ENCODE measurements at places on chromosomes 16 and 17. TPM values are rescaled to one million over a fixed set of nuclear protein-coding genes. Genes with fewer than 3 reads are reported as not detected.

Gene FBXW10
- total RNA-seq = not detected

DNA sequence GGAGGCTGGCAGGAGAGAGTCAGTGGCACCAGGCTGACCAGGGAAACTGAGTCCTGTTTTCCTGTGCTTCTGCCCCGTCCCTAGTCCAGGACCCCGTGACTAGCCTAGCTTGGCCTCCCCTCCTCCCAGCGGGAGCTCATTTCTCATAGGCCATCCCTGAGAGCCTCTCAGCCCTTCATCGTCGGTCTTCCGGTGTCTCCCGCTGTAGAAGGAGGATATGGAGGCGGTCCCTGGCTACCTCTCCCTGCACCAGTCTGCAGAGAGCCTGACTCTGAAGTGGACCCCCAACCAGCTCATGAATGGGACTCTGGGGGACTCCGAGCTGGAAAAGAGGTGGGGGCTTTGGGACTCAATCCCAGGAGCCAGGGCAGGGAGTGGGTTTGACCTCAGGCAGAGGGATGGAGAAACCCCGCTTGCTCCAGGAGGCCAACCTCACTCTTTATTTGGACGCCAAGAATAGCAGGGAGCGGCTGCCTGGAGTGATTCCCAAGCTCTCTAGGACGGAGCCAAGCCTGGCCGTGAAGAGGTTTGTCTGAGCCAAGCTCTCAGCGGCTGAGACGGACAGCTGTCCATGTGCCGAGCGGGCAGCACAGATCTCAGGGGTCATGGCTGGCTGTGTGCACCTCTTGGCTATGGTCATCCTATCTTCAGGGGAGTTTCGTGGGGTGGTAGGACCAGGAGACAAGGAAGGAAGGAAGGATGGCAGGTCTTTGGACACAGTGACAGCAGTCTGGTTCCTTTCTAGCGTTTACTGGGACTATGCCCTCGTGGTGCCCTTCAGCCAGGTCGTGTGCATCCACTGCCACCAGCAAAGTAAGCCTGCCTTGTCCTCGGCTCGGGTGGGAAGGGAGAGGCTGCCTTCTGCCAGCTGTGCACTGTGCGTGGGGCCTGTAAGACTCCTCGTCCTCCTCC lies 26.8 kb downstream of the SGSM2 start:
- no peaks in the 10 kb centered on the region for H3K27me3 ChIP-seq
- no peaks in the 10 kb centered on the region for H3K36me3 ChIP-seq
- no peak overlapping the region for H3K27ac ChIP-seq
- no peak for DNase-seq
- H3K4me1 ChIP-seq = no peaks in the 10 kb centered on the region

Gene CD300E
- total RNA-seq = not detected

DNA sequence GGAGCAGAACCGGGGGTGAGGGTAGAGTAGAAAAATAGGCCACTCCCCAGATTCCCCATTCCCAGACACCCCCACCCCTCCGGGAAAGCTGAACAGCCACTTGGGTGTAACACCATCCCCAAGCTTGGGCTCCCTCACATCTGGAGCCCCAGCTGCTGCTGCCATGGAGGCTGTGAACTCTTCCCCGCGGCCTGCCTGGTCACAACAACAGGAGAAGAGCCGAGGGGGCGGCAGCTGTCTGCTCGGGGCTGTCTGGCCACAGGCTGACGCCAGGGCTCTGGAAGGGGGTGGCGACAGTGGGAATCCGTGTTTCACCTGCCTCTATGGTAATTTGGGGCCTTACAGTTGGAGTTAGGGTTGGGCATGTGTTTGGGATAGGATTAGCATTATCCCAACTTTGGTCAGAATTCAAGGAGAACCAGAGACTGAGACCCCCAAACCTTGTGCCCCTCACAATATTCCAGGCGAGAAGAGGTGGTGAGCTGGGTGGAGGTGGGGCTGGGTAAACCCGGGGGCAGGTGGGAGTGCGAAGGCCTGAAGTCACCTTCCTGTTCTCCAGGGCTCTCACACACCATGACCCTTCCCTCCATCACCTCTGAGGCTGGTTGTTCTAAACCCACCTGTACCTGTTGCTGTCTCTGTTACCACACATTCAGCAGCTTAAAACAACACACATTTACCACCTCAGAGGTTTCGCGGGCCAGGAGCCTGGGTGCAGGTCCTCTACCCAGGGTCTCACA lies 29.7 kb upstream of the NXPH3 start:
- no peaks in the 10 kb centered on the region for H3K36me3 ChIP-seq
- no peaks in the 10 kb centered on the region for H3K27me3 ChIP-seq
- no peak for DNase-seq
- H3K4me1 ChIP-seq = no peaks in the 10 kb centered on the region

Gene MYO15A
- total RNA-seq = 1.4 TPM

DNA sequence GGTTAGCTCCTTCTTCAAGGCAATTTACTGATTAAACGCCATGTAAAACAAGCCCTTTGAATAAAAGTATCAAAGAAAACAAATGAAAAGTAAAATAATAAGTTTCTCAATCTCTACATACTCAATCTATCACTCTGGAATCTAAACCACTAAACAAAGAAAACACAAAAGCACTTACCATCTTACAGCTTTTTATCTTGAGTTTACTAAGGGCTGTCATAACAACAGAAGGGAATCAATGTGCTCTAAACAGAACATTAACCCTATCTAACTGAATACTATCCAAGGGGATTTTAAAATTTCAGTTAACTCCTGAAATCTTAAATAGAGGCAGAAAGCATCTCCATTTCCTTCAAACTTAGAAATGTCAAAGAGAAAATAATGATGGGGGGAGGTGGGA lies 3.4 kb downstream of the SKA2 start:
- no peak for DNase-seq
- no peak overlapping the region for H3K27ac ChIP-seq
- no peaks in the 10 kb centered on the region for H3K36me3 ChIP-seq
- H3K4me3 ChIP-seq = no peak overlapping the region

Gene C17orf113
- 0.84 TPM for total RNA-seq

- H3K4me1 ChIP-seq = peaks cover 6% of the 10 kb centered on the region
- no peak overlapping the region for H3K27ac ChIP-seq
- no peak for DNase-seq
- H3K27me3 ChIP-seq = no peaks in the 10 kb centered on the region
- no peak overlapping the region for H3K4me3 ChIP-seq
Observed at GRCh38 chr17:74780443-74781238, 4.5 kb upstream of the NAT9 start.

- peak overlapping the region; percentile 9 for H3K4me3 ChIP-seq
- H3K27ac ChIP-seq = peak overlapping the region; percentile 88
Observed at GRCh38 chr17:83090444-83091256, 11.2 kb downstream of the METRNL start.

DNA sequence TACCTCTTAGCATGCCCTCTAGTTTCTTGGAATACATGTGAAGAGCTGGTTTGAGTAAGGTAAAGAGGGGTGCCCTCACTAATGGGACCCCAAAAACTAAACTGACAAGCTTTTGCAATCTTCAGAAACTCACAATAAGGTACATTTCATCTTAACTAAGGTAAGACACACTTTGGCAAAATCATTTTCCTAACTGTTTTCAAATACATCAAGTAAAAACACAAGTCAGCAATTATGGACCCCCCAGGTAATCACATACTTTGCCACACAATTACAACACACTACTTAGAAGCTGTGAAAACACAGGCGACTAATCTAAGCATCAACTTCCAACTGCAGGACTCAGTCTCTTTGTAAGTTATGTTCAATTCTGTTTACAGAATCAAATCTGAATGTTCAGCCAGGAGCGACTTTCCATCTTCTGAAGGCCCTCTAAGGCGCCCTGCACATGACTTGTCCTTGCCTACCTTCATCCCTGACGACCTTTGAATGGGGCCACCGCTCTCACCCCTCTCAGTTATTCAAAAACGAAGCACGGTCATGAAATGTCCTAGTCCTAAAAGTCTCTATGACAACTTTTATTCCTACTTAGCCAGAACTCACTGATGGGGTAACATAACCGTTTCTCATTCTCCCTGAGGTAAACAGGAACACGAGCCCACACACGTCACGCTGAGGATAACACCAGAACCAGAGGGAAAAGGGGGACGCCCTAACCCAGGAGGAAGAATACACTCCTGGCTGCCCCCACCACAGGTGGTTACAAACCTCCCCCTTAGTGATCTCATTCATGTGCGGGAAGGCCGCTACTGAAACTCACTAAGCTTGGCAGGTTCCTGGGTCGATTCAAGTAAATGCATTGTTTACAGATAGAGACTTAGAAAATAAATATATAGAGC lies 5.5 kb downstream of the CREBBP start:
- no peak overlapping the region for H3K4me3 ChIP-seq
- no peak overlapping the region for H3K27ac ChIP-seq
- H3K27me3 ChIP-seq = no peaks in the 10 kb centered on the region
- no peaks in the 10 kb centered on the region for H3K36me3 ChIP-seq
- DNase-seq = no peak
- peaks cover 13% of the 10 kb centered on the region for H3K4me1 ChIP-seq

GRCh38 chr17:41733348-41734138 lies 900 bp downstream of the HAP1 start:
- no peak overlapping the region for H3K27ac ChIP-seq
- H3K27me3 ChIP-seq = peaks cover 51% of the 10 kb centered on the region
- peaks cover 11% of the 10 kb centered on the region for H3K4me1 ChIP-seq
- H3K36me3 ChIP-seq = no peaks in the 10 kb centered on the region
- DNase-seq = no peak
- H3K4me3 ChIP-seq = peak overlapping the region; percentile 34

- H3K4me1 ChIP-seq = no peaks in the 10 kb centered on the region
- no peak overlapping the region for H3K27ac ChIP-seq
- DNase-seq = no peak
Observed at GRCh38 chr16:1389762-1390161, 24.7 kb downstream of the UNKL start.

Gene MEOX1
- total RNA-seq = 4.1 TPM

Gene CCL16
- total RNA-seq = not detected
